ENCODE measurements at places on chromosomes 2 and 18.

DNA sequence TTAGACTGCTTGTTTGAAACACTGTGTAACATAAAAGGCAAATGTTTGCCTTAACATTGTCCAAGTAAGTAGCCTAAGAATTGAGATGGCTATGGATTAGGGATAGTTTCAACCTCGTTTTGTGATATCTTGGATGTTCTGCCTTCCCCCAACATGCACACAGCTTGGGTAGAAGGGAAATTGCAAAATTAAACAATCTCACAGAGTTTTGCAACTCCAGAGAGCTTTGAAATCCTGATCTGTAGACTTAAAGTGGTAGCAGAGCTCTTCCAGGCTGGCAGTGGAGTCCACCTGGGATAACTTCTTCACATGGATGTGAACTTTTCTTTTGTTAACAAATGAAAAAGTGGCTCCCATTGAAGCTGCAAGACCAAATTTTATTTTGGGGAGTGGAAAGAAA lies 59.6 kb downstream of the CHRNA1 start:
- DNase-seq: no peak

DNA sequence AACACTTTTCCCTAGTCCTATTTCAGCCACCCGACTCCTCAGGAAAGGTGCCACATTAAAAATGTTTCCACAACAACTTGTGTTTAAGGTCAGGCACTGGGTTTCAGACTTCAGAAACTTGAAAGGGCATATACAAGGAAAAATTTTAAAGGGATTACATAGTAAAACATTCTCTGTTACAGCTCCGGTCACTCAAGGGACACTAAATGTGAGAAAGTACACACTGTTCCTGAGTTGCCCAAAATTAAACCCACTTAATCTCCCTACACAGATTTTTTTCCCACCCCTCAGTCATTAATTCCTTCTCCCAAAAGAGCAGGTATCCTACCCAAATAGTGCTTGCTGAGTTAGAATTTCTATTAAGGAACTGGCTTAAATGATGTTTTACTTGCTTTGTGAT lies 14.2 kb downstream of the STK39 start:
- no peak for DNase-seq

- no peak for DNase-seq
These were observed 190.5 kb downstream of the RND3 start for GRCh38 chr2:150296770-150297546.

DNA sequence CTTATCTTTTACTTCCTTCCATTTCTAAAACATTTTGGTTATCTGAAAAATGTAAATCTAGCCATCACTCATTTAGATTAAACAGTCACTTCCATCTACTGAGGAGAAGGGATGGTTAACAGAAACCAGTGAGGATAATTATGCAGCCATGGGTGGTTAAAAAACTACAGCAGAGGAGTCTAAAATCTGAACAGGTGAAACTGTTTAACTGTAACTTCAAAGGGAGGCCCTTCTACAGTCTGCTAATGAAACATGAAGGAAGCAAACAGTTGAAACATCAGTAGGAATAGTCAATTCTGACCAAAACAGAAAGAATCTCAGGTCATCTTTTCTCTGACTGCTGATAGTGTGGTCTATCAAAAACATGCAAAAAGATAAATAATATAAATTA lies 71.0 kb downstream of the DTNB start:
- no peak for DNase-seq

DNA sequence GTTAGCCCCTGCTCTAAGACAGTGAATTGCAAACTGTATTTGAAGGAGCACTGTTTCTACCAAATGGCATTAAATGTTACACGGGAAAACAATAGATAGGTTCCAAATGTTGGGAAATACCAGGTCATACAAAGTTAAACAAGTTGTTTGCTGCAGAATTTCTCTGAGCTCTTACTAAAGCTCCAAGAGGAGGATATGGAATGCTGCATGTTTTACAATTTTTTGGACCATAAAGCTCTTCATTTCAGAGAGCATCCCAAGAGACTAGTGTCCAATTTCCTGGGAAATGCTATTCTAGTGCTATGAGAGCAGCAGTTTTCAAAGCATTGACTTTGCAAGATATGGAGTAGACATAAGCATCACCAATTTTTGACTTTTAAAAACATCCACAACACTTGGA lies 155.6 kb upstream of the CCDC68 start:
- DNase-seq: no peak

DNA sequence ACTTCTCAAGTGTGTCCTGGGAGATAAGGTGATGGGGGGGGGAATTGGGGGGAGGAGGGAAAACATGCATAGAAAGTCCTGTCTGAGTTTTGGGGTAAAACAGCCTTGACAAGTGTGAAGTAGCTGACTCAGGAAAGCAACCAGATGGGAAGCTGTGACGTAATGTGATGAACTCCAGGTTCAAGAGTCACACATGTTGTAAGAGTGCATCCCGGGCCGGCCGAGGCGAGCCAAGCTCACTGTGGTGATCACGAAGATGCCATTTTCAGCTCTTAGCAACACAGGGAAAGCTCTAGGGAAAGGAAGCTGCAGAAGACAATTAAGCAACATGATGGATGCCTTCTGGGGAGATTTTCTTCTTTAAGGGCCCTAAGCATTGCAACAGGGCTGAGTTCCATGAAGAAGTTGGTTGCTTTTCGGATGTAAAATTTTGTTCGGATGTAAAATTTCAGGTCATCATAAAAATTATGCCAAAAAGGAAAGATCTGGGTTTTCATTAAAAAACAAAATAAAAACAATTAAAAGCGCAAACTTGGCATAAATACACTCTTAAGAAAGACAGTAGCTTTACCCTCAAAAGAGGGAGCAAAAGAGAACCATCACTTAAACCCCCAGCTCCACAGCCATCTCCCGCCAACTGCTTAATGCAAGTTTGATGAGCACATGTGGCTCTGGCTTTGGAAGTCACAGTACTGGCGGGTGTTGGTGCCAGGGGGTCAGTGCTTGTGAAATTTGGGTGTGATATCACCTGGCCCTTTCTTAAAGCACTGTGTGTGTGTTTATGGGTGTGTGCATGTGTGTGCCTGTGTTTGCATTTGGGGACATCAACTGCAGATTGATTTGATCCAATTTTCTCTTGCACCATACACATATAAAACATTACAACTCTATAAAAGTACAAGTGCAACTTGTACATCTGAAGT lies 19.1 kb downstream of the SERTAD2 start:
- DNase-seq: no peak

DNA sequence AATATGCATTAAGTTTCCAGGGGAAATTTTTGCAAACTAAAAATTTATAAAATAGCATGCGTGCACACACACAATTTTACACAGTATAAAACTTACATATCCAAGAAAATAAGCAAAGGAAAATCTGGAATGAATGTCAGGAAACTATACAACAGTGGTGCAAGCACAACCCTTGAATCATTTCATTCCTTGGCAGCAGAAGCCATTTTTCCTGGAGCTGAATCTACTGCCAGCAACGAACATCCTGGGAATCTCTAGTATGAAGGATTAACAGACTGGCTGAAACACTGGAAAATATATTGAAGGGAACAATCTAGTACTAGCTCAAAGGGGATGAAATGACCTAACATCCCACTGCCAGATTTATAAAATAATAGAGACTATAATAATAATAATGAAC lies 235.3 kb downstream of the DYM start:
- DNase-seq: no peak

Data from OCI-LY7 (cell line).